ENCODE measurements at places on chromosomes 3 and 15.

- no peak for DNase-seq
Observed at GRCh38 chr3:57971975-57972374, 36.2 kb upstream of the FLNB start.

DNA sequence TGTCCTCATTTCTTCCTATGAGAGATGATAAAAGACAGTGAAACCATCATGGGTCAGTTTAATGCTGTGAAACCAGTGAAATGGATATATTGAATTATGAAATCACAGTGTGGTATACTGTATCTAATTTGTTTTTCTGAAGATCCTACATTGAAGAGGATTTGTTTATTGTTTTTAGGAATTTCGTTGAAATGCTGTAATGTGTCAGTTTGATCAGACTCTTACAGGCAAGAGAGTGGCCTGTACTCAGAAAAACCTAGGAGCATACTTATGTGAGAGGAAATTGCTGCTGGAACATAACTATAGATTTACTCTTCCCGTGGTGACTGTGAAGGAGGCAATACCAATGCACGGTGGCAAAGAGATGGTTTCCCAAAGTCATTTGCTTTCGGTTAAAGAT lies 29.1 kb upstream of the ONECUT1 start:
- no peak for DNase-seq

DNA sequence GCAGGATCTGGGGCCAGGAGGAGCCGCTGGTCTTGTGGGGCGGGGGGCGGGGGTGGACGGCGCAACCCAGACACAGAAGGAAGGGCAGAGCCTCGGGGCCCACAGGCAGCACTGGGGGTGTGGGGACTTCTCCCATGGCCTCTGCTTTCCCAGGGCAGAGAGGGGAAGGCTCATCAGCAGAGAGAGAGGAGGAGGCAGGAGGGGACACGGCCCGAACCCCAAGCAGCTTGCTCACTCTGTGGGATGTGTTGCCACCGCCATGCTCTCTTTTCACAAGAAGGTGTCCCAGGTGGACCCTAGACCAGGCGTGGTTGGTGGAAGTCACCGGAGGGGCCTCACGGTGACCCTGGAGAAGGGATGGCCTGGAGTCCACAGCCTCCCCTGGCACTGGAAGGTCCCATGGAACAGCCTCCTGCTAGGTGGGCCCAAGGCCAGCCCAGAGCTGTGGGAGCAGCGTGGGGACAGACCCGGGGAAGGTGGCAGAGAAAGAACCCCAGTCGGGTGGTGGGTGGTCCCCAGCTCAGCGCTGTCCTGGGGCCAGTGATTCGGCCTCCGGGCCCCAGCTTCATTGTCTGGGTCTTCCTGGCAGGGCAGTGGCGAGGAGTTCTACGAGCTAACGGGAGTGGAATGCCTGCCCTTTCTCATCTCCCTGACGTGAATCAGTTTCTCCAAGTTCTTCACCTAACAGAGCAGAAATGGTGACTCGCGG lies 46.8 kb upstream of the PCSK6 start:
- DNase-seq = no peak

GRCh38 chr3:45772341-45773035 lies 23.8 kb downstream of the SLC6A20 start:
- no peak for DNase-seq

GRCh38 chr3:150414258-150414657 lies 6.2 kb downstream of the TSC22D2 start:
- DNase-seq = no peak

GRCh38 chr15:95284492-95284891 lies 1046.0 kb upstream of the NR2F2 start:
- DNase-seq = no peak

DNA sequence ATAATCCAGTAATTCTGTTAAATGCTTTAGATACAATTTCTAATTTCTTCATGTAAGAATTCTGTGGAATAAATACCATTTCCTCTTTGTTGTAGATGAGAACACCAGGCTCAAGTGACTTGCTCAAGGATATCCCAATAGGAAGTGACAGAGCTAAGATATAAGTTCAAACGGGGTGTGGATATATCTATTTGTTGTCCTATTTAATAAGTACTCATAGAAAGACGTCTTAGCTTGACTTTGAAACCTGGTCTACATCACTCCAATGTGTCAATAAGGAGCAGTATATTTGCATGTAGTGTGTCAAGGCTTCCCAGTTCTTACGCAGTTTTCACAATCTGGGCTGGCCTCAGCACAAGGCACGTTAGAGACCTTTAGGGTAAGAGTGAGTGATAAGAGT lies 4.7 kb upstream of the GCSAM start:
- DNase-seq = no peak

GRCh38 chr15:76935620-76936019 lies 4.1 kb downstream of the RCN2 start:
- no peak for DNase-seq

DNA sequence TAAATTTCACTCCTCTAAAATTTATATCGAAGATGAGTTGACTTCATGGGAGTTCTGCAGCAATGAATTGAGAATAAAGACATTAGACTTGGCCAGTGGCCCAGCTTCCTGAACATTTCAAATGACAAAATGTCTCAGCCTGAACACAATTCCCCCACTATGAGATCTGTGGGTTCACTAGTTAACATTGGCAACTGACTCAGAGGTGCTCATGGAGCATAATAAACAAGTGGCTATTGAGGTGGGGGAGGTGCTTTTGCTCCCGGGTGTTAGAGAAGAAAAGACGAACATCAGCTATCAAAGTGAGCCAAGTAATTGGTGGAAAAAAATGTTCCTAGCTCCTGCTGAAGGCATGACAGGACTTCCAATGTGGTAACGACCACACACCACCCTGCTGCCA lies 6.3 kb downstream of the ATP13A4 start:
- no peak for DNase-seq

DNA sequence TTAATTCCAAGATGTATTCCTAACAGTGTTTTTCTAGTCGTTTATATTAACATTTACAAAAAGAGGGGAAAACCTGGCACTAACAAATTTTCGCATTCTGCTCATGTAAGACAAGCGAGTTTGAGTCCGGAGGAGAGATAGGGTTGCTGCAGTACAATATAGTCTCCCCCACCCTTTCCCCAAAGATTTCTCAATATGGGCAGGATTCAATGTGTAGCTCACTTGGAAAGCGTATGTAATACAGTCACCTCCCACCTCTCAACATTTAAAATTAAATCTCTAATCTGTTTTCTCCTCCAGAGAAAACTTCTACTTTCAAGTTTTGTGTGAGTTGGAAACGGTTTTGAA lies 57.9 kb downstream of the CMSS1 start:
- DNase-seq = no peak

GRCh38 chr3:196096382-196096953 lies 14.6 kb upstream of the TFRC start:
- DNase-seq = no peak

DNA sequence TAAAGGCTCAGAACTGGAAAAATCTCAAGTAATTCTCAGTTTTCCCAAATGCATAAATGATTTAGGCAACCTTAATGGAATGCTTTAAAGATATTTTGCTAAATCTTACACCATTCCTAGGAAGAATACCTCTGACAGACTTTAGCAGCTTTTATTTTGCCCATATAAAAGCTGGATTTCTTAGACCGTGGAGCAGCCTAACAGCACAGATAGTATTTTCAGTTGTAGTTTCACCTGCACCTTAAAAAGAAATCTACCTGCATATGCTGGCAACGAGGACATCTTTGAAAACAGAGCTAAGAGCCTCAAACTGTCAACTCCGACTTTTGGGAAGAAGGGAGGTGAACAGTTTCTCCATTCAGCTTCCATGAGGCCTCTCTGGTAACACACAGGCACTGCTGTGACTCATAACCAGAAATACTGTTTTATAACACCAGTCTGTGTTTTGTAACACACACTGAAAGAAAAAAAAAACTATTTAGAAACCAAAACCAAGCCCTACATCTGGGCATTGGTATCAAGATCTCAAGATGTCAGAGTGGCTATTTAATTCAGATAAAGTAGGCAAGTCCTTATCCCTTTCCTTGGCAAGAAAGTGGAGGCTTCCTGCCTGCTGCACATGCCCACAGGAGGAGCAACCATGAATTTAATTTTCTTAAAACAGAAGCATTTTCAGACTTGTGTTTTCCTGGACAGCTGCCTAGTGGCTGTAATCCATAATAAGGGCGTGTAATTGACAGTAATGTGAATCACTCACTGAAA lies 181.5 kb upstream of the ICE2 start:
- DNase-seq = no peak

Data from mesothelial cell of epicardium (in vitro differentiated cells).